ENCODE measurements at places on chromosomes 2 and 18.
A peak's percentile ranks its signal among the peaks of the same experiment; 100 is the strongest.

- no peak overlapping the region for H3K27ac ChIP-seq
- H3K4me1 ChIP-seq = no peaks in the 10 kb centered on the region
- peaks cover 6% of the 10 kb centered on the region for H3K27me3 ChIP-seq
- DNase-seq = no peak
- H3K36me3 ChIP-seq = peaks cover 4% of the 10 kb centered on the region
- H3K4me3 ChIP-seq = no peak overlapping the region
Measured at GRCh38 chr18:77572537-77572936, 322.9 kb downstream of the GALR1 start.

GRCh38 chr2:165791421-165792103, 2.5 kb downstream of the GALNT3 start:
- no peaks in the 10 kb centered on the region for H3K36me3 ChIP-seq
- no peak overlapping the region for H3K4me3 ChIP-seq
- no peak overlapping the region for H3K27ac ChIP-seq
- peaks cover 10% of the 10 kb centered on the region for H3K4me1 ChIP-seq

- no peak for DNase-seq
- H3K4me1 ChIP-seq = no peaks in the 10 kb centered on the region
- no peaks in the 10 kb centered on the region for H3K36me3 ChIP-seq
- no peaks in the 10 kb centered on the region for H3K27me3 ChIP-seq
- peak overlapping the region; percentile 39 for H3K27ac ChIP-seq
- no peak overlapping the region for H3K4me3 ChIP-seq
Measured at GRCh38 chr2:139077099-139077737, 297.0 kb upstream of the NXPH2 start.

DNA sequence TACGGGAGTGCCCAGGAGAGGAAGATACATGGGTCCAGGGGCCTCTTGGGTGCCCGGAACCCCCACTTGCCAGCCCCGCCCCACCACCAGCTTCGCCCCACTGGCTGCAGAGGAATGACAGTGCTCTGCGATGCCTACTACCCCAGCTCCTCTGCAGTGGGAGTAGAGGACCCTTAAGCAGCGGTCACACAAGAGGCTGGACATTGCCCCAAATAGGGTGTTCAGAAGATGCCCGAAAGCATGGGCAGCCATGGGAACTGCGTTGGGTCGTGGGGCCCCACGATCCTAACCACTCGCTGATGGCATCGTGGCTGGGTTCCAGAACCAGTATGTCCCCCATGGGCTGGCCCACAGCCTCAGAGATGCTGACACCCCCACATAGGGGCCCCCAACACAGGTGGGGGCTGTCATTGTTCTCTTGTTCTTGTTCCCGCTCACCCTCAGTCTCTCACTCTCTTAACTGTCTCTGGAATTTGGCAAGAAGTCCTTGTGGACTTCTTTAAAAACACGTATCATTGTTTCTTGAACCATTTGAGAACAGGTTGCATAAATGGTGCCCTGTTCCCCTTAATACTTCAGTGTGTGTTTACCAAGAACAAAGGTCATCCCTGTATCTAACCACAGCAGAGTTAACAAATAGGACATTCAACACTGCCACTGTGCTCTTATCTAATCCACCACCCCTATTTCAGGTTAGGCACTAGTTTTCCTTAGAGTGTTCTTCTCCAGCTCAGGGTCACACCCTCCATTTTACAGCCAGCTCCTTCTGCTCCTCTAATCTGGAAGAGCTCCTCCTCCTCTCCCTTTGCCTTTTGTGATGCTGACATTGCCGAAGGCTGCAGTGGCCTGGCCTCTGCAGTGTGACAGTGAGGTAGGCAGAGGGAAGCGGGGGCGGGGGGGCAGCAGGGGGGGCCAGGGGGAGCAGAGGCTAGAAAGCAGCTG, 76.3 kb downstream of the STPG4 start:
- no peaks in the 10 kb centered on the region for H3K36me3 ChIP-seq
- H3K4me1 ChIP-seq = peaks cover 62% of the 10 kb centered on the region
- no peak overlapping the region for H3K4me3 ChIP-seq
- peaks cover 3% of the 10 kb centered on the region for H3K27me3 ChIP-seq

GRCh38 chr2:100936070-100936741, 65.9 kb upstream of the RPL31 start:
- no peak overlapping the region for H3K27ac ChIP-seq
- H3K4me3 ChIP-seq = no peak overlapping the region
- peaks cover 7% of the 10 kb centered on the region for H3K27me3 ChIP-seq
- H3K36me3 ChIP-seq = no peaks in the 10 kb centered on the region
- DNase-seq = no peak

DNA sequence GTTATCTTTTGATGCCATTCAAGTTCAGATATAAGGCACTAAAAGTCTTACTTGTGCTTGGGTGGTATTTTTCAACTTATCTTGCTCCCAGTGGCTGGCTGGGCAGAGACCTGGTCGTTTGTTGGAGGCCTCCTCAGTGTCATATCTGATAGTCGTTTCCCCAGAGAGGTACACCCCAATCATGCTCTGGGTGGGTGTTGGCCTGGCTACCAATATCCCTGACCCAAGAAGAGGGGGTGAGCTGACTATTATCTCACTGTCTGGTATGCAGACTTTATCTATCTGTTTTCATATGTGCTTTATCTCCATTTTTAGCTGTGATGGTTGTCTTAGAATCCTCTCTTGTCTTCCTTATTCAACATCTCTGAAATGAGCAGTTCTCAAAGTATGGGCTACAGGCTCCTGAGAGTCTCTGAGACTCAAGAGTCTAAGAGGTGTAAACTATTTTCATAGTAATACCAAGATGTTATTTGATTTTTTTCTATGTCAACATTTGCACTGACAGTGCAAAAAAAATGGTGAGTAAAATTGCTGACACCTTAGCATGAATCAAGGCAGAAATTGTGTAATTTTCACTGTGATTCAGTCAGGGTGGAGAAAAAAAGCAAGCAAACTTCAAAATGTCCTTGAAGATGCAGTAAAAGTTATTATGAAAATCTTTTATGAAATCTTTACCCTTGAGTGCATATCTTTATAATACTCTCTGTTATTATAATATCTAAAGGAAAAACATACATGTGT, 12.3 kb upstream of the PLEK start:
- peaks cover 20% of the 10 kb centered on the region for H3K27me3 ChIP-seq
- DNase-seq = no peak
- H3K27ac ChIP-seq = no peak overlapping the region
- H3K36me3 ChIP-seq = no peaks in the 10 kb centered on the region
- no peak overlapping the region for H3K4me3 ChIP-seq
- H3K4me1 ChIP-seq = peaks cover 10% of the 10 kb centered on the region

GRCh38 chr2:223068071-223068470, 16.1 kb downstream of the KCNE4 start:
- peaks cover 4% of the 10 kb centered on the region for H3K27me3 ChIP-seq
- no peak for DNase-seq
- H3K4me3 ChIP-seq = no peak overlapping the region
- H3K36me3 ChIP-seq = no peaks in the 10 kb centered on the region

DNA sequence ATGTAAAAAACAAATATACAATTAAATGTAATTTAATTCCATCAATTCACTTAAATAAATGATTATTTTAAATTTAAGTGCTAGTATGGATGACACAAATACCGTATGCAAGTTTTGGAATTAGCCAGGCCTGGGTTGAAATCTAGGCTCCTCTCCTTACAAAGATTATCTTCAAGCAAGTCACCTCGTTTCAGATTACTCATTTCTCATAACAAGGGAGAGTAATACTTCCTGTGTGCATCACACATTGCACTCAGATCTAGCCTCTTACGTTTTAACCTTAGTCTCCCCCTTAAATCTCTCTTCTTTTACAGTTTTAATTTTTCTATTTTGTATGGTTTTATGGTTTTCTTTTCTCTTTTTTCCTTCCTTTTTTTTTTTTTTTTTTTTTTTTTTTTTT, 1475.9 kb upstream of the NXPH2 start:
- H3K4me1 ChIP-seq = peaks cover 4% of the 10 kb centered on the region
- H3K27ac ChIP-seq = no peak overlapping the region
- H3K27me3 ChIP-seq = no peaks in the 10 kb centered on the region

- DNase-seq = no peak
- H3K27me3 ChIP-seq = no peaks in the 10 kb centered on the region
- H3K27ac ChIP-seq = no peak overlapping the region
- H3K4me1 ChIP-seq = peaks cover 36% of the 10 kb centered on the region
Measured at GRCh38 chr2:150429384-150429961, 58.0 kb downstream of the RND3 start.

- no peaks in the 10 kb centered on the region for H3K36me3 ChIP-seq
- H3K27ac ChIP-seq = no peak overlapping the region
- peaks cover 4% of the 10 kb centered on the region for H3K27me3 ChIP-seq
- H3K4me3 ChIP-seq = no peak overlapping the region
Measured at GRCh38 chr2:132782176-132782783, 112.3 kb upstream of the LYPD1 start.

- H3K27me3 ChIP-seq = peaks cover 2% of the 10 kb centered on the region
- peaks cover 7% of the 10 kb centered on the region for H3K4me1 ChIP-seq
- no peak for DNase-seq
- peaks cover 22% of the 10 kb centered on the region for H3K36me3 ChIP-seq
Measured at GRCh38 chr18:12839057-12839525, 44.9 kb downstream of the PTPN2 start.

GRCh38 chr18:75161256-75162028, 47.5 kb downstream of the PTGR3 start:
- H3K4me1 ChIP-seq = peaks cover 29% of the 10 kb centered on the region
- no peak overlapping the region for H3K27ac ChIP-seq
- H3K36me3 ChIP-seq = no peaks in the 10 kb centered on the region

GRCh38 chr2:191714925-191715324, 37.0 kb downstream of the NABP1 start:
- H3K27ac ChIP-seq = no peak overlapping the region
- H3K4me1 ChIP-seq = no peaks in the 10 kb centered on the region
- no peaks in the 10 kb centered on the region for H3K27me3 ChIP-seq
- no peak for DNase-seq
- no peak overlapping the region for H3K4me3 ChIP-seq

DNA sequence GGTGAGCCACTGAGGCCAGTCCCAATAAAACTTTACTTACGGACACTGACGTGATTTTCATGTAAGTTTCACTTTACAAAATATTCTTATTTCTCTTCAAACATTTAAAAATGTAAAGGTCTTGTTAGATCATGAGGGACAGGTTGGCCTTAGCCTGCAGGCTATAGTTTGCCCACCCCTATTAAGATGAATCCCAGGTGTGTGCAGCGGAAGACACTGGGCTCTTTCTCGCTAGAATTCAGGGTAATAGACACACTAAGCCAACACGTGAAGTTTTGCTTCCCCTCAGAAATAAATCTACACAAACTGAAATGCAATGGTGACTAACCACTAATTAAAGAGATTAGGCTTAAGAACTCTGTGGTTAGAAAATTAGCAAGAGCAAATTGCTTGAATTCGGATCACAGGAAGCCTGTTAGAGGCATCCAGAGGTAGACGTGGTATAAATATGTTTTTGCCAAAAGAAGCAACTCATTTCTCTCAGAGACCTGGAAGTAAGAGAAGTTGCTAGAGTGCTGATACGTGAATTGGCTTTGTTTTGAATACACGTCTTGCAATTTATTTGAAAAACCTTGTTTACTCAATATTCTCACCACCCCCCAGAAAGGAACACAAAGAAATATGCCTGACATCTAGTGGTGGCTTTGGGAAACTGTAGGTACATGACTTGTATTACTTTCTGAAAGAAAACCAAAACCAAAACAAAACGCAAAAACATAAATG, 151.6 kb downstream of the DTNB start:
- DNase-seq = no peak
- no peak overlapping the region for H3K4me3 ChIP-seq
- peaks cover 3% of the 10 kb centered on the region for H3K36me3 ChIP-seq
- no peaks in the 10 kb centered on the region for H3K27me3 ChIP-seq
- H3K4me1 ChIP-seq = peaks cover 6% of the 10 kb centered on the region
- no peak overlapping the region for H3K27ac ChIP-seq

GRCh38 chr2:115294999-115295398, 852.6 kb downstream of the DPP10 start:
- no peak for DNase-seq
- no peaks in the 10 kb centered on the region for H3K36me3 ChIP-seq
- H3K4me1 ChIP-seq = peaks cover 21% of the 10 kb centered on the region
- peaks cover 5% of the 10 kb centered on the region for H3K27me3 ChIP-seq
- H3K27ac ChIP-seq = peak overlapping the region; percentile 25

- no peak overlapping the region for H3K4me3 ChIP-seq
- no peak overlapping the region for H3K27ac ChIP-seq
- H3K4me1 ChIP-seq = no peaks in the 10 kb centered on the region
- H3K27me3 ChIP-seq = peaks cover 5% of the 10 kb centered on the region
- no peaks in the 10 kb centered on the region for H3K36me3 ChIP-seq
- no peak for DNase-seq
Measured at GRCh38 chr2:3712831-3713503, 9.6 kb downstream of the DCDC2C start.

- H3K27ac ChIP-seq = no peak overlapping the region
- no peaks in the 10 kb centered on the region for H3K36me3 ChIP-seq
- H3K4me1 ChIP-seq = peaks cover 13% of the 10 kb centered on the region
- DNase-seq = no peak
- no peaks in the 10 kb centered on the region for H3K27me3 ChIP-seq
Measured at GRCh38 chr2:62116983-62117382, 78.9 kb upstream of the B3GNT2 start.

DNA sequence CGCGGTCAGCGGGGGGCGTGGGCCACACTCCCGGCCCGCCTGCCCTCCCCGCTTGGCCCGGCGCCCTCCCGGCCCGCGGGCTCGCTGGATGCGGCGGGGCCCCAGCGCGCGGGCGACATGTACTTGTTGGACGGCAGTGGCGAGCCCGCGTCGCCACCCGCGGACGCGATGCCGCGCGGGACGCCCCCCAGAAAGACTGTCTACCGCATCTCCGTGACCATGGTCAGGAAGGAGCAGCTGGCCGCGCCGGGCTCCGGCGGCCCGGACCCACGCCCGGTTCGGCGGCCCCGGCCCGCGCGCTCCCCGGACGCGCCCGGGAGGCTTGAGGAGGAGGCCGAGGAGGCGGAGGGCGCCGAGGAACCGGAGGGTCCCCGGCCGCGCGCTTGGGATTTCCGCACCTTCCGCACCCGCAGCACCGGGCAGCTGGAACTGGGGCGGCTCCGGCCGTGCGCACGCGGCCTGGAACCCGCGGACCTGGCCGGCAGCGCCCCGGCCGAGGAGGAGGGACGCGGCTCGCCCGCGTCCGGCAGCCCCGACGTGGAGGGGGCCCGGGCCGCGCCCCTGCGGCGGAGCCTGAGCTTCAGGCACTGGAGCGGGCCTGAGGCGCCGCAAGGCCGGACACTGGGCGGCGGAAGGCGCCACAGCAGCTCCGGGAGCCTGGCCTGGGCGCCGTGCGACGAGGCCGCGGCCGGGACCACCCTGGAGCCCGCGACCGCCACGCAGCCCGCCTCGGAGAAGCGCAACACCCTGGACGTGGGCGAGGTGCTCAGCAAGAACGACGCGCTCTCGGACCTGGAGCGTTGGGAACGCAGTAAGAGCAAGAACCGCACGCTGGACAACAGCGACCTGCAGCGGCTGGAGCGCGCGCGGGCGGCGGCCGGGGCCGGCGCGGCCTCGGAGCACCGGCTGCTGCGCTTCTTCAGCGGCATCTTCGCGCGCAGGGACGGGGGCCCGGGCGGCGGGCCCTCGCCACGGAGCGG, 176.4 kb downstream of the AGAP1 start:
- peak; percentile 72 for DNase-seq
- H3K4me3 ChIP-seq = no peak overlapping the region
- H3K36me3 ChIP-seq = no peaks in the 10 kb centered on the region

- peak overlapping the region; percentile 21 for H3K27ac ChIP-seq
- no peaks in the 10 kb centered on the region for H3K27me3 ChIP-seq
- no peaks in the 10 kb centered on the region for H3K36me3 ChIP-seq
- no peaks in the 10 kb centered on the region for H3K4me1 ChIP-seq
Measured at GRCh38 chr2:144071461-144071860, 448.5 kb downstream of the ZEB2 start.
